ENCODE measurements at places on chromosomes 12 and 14. TPM values are rescaled to one million over a fixed set of nuclear protein-coding genes. Genes with fewer than 3 reads are reported as not detected.

- H3K27ac ChIP-seq = peak overlapping the region; percentile 62
- H3K4me1 ChIP-seq = peaks cover 13% of the 10 kb centered on the region
- H3K36me3 ChIP-seq = no peaks in the 10 kb centered on the region
- DNase-seq = no peak
- no peaks in the 10 kb centered on the region for H3K27me3 ChIP-seq
- H3K4me3 ChIP-seq = no peak overlapping the region
Measured at GRCh38 chr12:17928708-17929366, 161.2 kb downstream of the RERGL start.

DNA sequence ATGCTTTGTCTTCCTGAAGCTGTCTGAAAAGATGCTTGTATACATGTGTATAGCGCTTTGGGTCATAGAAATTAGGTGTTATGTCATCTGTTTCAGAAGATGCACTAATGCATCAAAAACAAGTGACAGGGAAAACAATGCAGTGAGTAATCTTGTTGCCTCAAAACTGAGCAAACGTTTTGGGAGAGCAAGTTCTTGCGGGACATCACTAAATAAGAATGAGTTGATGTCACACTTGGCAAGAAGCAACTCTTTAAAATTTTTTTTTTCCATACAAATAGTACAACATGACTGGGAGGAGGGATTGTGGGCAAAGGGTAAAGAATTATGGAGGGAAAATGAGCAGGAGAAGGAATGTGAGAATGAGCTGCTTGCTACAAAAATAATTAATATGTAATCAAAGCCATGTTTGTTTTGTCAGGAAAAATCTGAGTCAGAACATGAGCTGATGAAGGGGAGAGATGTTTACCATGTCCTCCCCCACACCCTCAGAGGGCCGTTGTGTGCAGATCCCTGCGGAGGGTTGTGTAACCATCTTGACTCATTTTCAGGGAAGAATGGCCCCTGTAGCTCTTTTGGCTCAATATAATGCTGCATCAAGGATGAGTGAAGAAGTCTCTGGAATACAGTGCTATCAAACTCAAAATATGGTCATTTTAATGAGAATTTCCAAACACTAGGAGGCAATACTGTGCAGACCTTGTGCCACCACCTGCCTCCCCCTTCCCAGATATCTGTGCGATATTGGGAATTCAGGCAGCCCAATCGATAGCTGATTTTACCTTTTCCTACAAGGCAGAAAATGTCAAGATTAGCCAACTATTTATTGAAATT lies 41.4 kb downstream of the BORCS5 start:
- H3K27me3 ChIP-seq = no peaks in the 10 kb centered on the region
- no peak overlapping the region for H3K4me3 ChIP-seq
- no peaks in the 10 kb centered on the region for H3K36me3 ChIP-seq
- peak overlapping the region; percentile 59 for H3K27ac ChIP-seq

DNA sequence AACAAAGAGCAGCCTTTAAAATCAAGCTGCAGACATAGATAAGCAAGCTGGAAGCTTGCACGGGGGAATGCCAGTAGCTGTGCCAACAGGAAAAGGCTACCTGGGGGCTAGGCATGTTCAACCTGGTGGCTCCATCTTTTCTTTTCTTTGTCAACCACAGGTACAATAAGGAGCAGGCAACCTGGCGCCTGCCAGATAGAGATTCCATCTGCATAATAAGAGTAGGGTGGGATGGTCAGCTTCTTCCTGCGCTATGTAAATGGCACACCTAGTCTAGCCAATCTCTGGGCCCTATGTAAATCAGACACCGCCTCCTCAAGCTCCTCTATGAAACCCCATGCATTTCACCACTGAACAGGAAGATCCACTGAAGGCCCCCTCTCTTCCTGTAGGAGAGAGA lies 87.4 kb upstream of the PKP2 start:
- H3K4me1 ChIP-seq = no peaks in the 10 kb centered on the region
- H3K36me3 ChIP-seq = no peaks in the 10 kb centered on the region

- H3K4me1 ChIP-seq = no peaks in the 10 kb centered on the region
- no peak overlapping the region for H3K27ac ChIP-seq
- no peaks in the 10 kb centered on the region for H3K27me3 ChIP-seq
- no peaks in the 10 kb centered on the region for H3K36me3 ChIP-seq
- no peak for DNase-seq
- H3K4me3 ChIP-seq = no peak overlapping the region
Measured at GRCh38 chr12:27426743-27427487, 19.6 kb upstream of the SMCO2 start.

The DDX55 gene
- 19.5 TPM for total RNA-seq

DNA sequence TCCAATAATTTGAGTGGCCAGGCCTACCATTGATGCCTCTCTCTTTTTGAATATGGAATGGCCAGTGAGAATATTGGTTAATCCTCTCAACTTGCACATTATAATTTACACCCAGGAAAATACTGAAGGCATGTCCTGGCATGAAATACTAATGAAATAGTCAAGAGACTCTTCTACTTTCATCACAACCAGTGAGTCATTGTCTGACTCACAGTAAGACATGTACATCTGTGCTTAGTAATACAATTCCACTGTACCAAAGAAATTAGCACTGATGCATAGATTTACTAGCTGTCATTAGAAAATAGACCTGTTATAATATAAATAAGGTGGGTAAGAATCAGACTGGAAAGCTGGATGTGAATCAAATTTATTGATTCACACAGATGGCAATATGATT lies 31.6 kb downstream of the KCNC2 start:
- no peak overlapping the region for H3K4me3 ChIP-seq
- H3K27ac ChIP-seq = no peak overlapping the region
- no peaks in the 10 kb centered on the region for H3K36me3 ChIP-seq
- DNase-seq = no peak

Data from SJSA1 (cell line).